ENCODE measurements at places on chromosomes 13 and 19.
A peak's percentile ranks its signal among the peaks of the same experiment; 100 is the strongest.

GRCh38 chr19:17687141-17687856 is 855 bp downstream of the UNC13A start:
- DNase-seq = no peak

DNA sequence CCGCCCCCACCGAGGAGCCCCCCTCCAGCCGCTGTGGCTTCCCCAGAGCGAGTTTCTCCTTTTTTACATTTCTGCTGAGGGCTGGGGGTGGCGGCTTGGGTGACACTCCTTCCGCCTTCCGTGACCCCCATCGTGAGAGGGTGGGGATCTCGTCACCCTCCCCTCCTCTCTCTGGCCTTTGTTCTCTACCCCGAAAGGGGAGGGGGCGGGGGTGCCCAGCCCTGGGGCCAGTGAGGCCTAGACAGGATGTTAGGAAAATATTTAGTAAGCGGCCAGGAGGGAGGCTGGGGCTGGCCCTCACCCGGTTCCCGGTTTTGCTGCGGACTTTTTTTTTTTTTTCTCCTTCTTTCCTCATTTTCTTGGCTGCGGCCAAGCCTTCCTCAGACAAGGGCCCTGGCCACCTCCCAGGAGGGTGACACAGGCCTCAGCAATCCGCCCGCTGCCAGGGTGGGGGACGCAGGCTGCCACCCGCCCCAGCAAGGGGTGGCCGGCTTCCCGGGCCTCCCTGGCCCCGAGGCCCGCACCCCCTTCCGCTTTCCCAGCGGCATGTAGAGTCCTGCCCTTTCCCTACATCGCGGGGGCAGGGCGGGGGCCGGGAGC is 3.9 kb downstream of the MIDN start:
- peak; percentile 57 for DNase-seq

DNA sequence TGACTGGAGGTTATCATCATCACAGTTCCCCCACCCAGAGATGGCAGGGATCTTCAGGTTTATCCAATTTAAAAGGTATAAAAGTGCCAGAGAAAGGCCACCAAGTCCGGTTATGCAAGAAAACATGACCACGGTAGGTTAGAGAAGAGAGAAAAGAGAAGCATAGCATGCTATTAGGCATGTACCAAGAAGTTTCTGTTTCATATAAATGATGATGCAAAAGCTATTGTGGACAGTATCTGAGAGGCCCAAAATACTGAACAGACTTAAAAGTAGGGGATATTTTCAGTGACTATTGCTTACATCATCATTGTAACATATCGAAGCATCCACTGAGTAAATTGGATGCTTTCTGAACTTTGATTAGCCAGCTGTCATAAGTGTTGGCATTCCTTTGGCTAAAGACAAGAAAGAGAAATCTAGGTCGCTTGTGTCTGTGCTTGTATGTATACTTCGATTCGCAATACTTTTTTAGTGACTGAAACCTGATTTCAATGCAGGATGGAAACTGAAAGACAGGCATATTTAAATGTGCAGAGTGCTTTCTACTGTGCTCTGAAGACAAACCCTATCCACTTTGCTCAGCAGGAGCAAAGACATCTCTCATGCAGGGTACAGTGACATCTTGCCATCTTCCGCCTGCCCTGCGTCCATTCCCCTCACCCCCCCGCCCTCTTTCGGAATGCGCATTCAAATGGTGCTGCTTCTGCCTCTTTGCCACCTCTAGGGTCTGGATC is 180.3 kb downstream of the SHISA2 start:
- DNase-seq = no peak

DNA sequence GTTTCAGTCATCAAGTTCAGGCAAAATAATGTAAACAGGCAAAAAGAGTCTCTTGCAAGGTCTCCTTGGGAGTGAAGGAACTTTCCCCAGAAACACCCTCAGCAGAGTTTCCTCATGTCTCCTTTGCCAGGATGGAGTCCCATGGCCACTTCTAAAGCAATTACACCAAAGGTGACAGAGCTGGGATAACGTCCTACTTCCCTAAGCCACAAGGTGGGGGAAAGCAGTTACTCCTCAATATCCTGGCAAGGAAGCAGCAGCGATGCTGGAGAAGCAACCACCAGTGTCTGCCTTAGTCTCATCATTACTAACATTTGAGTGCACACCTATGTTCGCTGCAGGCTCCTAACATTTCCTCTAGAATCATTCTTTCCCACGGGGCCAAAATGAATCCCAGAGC is 88.6 kb downstream of the UBL3 start:
- DNase-seq = no peak

DNA sequence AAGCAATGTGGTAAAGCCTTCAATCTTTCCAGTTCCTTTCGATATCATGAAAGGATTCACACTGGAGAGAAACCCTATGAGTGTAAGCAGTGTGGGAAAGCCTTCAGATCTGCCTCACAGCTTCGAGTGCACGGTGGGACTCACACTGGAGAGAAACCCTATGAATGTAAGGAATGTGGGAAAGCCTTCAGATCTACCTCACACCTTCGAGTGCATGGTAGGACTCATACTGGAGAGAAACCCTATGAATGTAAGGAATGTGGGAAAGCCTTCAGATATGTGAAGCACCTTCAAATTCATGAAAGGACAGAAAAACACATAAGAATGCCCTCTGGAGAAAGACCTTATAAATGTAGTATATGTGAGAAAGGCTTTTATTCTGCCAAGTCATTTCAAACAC is 15.6 kb upstream of the ZNF763 start:
- no peak for DNase-seq

DNA sequence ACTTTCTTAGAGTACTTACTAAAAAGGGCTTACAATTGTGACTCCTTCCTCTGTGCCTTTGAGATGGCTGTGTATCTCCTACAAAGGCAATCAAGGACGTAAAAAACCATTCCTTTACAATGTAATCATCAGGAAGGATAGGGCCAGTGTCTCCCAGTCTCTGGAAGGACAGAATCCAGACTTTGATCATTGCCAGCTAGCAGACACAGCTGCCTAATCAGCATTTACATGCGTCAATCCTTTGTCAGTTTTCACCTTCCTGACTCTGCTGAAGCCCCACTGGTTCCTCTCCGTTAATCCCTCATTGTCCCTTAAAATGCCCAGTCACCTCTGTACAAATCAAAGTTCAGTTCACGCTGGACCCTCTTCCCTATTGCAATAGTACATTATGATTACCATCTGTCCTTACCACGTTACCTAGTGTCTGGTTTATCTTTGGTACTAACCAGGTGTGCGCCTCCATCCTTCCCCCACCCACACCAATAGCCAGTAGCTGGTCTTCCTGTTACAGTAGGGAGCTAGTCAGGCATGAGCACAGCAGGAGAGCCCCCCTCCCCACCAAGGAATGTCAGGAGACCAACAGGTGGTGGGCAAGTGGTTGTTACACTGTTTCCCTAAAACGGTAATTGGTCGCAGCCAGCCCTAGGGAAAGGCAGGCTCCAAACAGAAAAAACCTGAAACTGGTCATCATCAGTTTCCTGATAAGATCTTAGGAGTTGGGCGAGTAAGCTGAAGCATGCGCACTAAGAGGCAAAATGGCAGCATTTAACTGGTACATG is 49.7 kb downstream of the TGDS start:
- DNase-seq = no peak

DNA sequence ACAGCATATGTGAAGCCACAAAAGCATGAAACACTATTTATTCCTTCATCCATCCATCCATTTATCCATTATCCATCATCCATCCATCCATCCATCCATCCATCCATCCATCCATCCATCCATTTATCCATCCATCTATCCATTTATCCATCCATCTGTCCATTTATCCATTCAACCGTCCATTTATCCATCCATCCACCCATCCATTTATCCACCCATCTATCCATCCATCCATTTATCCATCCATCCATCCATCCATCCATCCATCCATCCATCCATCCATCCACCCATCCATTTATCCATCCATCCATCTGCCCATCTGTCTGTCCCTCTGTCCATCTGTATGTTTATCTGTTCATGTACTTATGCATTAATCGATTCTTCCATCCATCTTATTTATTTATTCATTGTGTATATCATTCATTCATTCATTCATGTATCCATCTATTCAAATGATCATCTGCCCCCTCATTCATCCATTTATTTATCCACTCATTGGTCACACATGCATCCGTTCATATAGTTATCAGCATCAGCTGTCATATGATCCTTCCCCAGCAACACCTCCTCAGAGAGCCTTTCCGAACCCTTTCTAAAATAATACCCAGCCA is 7.0 kb upstream of the MYH14 start:
- no peak for DNase-seq

- no peak for DNase-seq
Measured at GRCh38 chr13:97001636-97002035, 7.4 kb upstream of the OXGR1 start.

DNA sequence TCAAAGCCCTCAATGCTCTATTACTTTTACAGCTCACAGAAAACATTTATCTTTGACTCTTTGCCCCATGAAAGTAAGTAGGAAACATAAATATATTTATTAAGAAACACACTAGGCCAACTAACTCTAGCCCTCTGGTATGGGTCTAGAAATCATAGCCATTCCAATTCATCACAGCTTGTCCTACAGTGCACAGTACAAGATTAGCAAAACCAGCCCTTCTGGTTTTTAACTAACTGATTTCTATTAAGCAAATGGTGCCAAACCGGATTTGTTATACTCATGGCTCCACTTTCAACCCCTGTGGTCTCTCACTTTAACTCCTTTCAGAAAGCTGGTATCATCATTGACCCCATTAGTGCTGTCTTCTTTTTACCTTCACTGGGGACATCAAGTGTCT is 5.6 kb upstream of the LRRC63 start:
- no peak for DNase-seq

- no peak for DNase-seq
Measured at GRCh38 chr13:103516015-103516795, 450.0 kb upstream of the SLC10A2 start.

GRCh38 chr19:38618590-38619360 is at the start of gene EIF3K:
EIF3K (plus strand) TSS chr19:38619188; CDS start chr19:38619269, 81 bp downstream.
- DNase-seq = peak; percentile 92

GRCh38 chr13:51834581-51835171 is 10.3 kb downstream of the TMEM272 start:
- DNase-seq = no peak

GRCh38 chr13:102376318-102376717 is 25.5 kb downstream of the FGF14 start:
- no peak for DNase-seq

DNA sequence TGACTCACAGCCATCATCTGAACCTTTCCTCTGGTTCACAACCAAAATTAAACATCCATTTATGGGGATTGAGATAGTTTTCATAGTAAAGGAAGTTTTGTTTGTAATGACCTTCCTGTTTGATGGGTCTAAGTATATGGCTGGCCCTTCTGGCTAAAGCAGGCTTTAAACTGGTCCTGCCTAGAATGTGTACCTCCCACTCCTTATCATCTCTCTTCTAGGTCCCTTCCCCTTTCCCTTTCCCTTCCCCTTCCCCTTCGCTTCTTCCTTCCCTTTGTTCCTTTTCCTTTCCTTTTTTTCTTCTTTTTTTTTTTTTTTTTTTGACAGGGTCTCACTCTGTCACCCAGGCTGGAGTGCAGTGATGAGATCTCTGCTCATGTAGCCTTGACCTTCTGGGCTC is 35.6 kb downstream of the BBC3 start:
- no peak for DNase-seq

DNA sequence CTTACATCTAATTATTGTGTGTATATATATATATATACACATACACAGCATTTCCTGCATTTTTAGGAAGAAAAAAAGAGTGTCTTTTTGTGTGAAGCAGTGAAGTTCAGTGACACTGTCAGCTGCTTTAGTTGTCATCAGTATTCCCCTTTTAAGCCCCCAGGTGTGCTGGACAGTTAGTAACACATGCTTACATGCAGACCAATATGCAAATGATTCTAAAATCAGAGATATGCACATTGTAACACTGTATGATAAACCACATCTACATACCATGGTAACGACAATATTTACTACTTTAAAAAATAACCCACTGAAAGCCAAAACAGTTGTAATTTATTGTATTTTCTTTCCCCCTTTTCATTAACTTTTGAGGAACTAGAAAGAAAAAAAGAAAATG is 16.8 kb downstream of the LHFPL6 start:
- no peak for DNase-seq

GRCh38 chr19:347946-348861 is 3.6 kb upstream of the MIER2 start:
- DNase-seq = no peak

DNA sequence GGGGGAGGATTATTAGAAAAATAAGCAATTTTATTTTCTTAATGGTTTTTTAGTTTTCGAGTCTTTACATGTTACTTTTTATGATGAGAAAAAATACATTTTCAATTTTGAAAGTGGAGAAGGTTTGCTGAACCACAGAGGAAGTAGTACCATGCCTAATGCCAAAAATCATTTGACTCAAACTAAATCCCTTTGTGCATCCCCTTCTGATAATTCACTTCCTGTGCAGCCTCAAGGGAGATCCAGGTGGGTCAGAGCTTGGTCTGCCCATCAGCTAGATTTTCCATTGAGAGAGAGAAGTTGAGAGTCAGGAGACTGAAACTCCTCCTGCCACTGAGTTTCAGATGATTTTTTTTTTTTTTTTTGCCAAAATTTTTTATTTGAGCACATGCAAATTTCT is 571.7 kb downstream of the LIG4 start:
- DNase-seq = no peak

- no peak for DNase-seq
Measured at GRCh38 chr13:112894423-112894672, 74.7 kb upstream of the MCF2L start.

DNA sequence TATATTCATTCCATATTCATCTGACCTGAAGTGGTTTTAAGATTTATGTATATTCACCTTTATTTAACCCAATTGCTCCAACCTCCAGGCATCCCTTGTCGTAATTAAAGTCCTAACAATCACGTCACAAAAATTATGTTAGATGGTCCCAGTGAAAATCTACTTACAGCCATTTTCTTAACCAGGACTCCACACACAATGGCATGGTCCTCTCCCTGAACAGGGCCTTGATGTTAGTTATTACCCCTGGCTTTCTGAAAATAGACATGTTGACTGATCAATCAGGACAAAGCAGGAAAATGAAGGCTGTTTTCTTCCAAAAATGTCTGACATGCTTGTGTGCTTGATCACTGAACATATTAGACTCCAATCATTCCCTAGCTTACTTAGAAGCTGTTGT is 542.7 kb upstream of the SLITRK5 start:
- DNase-seq = no peak

DNA sequence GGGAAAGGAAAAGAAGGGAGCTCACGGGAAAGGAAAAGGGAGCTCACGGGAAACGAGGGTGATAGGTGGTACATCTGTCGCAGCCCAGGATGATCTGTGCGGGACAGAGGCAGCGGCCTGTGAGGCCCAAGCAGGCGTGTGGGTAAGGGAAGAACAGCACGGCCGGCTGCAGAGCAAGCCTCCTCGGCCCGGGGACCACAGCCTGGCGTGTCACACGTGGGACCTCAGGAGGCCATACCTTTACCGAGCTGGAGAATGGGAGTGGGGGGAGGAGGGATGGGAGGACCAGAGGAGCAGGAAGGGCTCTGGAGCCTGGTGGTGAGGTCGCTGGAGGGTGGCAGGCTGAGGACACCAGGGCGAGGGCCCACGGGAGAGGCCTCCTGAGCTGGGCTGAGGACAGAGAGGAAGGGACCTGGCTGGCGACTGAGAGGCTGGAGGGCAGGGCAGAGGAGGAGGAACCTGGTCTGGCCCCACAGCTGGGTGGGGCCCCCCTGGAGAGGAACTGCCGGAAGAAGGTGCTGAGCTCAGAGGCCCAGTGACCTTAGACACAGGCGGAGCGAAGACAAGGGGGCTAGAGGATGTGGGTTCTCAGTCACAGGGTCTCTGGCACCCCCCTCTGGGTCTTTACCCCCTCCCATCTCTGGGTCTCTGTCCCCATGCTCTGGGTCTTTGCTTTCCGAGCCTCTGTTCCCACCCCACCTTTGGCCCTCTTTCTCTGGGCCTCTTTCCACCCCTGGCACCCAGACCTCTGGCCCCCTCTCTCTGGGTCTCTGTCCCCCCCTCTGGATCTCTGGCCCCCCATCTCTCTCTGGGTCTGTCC is 2.9 kb upstream of the FTL start:
- no peak for DNase-seq
